ENCODE measurements at places on chromosomes 12 and 14. TPM values are rescaled to one million over a fixed set of nuclear protein-coding genes. Genes with fewer than 3 reads are reported as not detected.

Gene ADCY4
- total RNA-seq = 23.5 TPM

Gene GLS2
- 0.51 TPM for total RNA-seq

Gene NID2
- 21.7 TPM for total RNA-seq

Gene FIGNL2
- 0.44 TPM for total RNA-seq

Gene KRT86
- total RNA-seq = 0.58 TPM

Gene CLEC9A
- total RNA-seq = 0.39 TPM

Gene KRT2
- total RNA-seq = 0.12 TPM

Gene NPAS3
- 9.7 TPM for total RNA-seq

Gene SH2B3
- 20.5 TPM for total RNA-seq

Gene NT5DC3
- total RNA-seq = 13.7 TPM

All from mucosa of descending colon (tissue), 3 donors.